ENCODE measurements at places on chromosomes 12 and 14. TPM values are rescaled to one million over a fixed set of nuclear protein-coding genes. Genes with fewer than 3 reads are reported as not detected.

The GUCY2C gene
- total RNA-seq, result not detected

The ACSM4 gene
- total RNA-seq, result not detected

The TSPAN19 gene
- 0.91 TPM for total RNA-seq

The NID2 gene
- total RNA-seq, result 9.9 TPM

The MYH7 gene
- total RNA-seq, result not detected

The ACRBP gene
- not detected for total RNA-seq

The CCDC91 gene
- total RNA-seq, result 40.8 TPM

The GNPNAT1 gene
- total RNA-seq, result 59.4 TPM

The TRPV4 gene
- 0.65 TPM for total RNA-seq

The SYNDIG1L gene
- total RNA-seq, result not detected

The ORMDL2 gene
- total RNA-seq, result 44.3 TPM

The PROX2 gene
- total RNA-seq, result not detected

The SLCO1B1 gene
- not detected for total RNA-seq

All from Daoy (cell line).